Heart right ventricle (tissue), 16 donors: ENCODE measurements at places on chromosomes 13 and 19. TPM values are rescaled to one million over a fixed set of nuclear protein-coding genes. Genes with fewer than 3 reads are reported as not detected.

The GNG7 gene
- 38.7 TPM for total RNA-seq

The LILRA1 gene
- total RNA-seq: 2.8 TPM

The FCER2 gene
- total RNA-seq: 0.47 TPM

The KLK15 gene
- not detected for total RNA-seq

The OR10H1 gene
- total RNA-seq: not detected

The ZNF541 gene
- 3.7 TPM for total RNA-seq

The LGALS4 gene
- total RNA-seq: not detected

DNA sequence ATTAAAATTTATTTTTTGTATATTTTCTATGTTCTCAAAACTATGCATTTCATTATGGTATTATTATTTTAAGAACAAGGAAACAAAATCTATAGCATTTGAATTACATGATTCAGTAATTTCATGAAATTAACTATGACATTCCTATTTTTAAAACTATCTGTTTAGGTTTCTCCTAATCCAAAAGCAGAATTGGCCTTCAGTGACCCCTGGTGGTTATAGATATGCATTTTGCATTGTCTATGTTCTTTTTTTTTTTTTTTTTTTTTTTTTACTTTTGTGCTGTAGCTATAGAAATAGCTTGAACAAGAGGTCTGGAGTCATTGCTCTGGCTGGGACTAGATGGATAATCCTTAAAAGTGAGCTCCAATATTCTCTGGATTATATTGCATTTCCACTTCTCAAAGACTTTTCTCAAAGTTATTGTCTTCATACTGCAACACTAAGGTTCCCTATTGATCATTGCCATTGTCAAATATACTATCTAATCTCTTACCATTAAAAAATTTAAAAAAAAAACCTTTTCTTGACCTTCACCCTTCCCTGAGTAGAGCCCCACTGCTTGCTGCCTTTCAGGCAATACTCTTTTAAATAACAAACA lies 15.9 kb upstream of the DNAJC3 start:
- no peak overlapping the region for H3K4me3 ChIP-seq
- H3K4me1 ChIP-seq: no peaks in the 10 kb centered on the region
- H3K27ac ChIP-seq: no peak overlapping the region
- H3K27me3 ChIP-seq: no peaks in the 10 kb centered on the region
- H3K36me3 ChIP-seq: no peaks in the 10 kb centered on the region

- H3K4me3 ChIP-seq: no peak overlapping the region
- DNase-seq: no peak
- H3K27me3 ChIP-seq: no peaks in the 10 kb centered on the region
- no peaks in the 10 kb centered on the region for H3K36me3 ChIP-seq
- no peak overlapping the region for H3K27ac ChIP-seq
- peaks cover 15% of the 10 kb centered on the region for H3K4me1 ChIP-seq
Measured at GRCh38 chr13:44765001-44765471, 188.9 kb upstream of the TSC22D1 start.

- no peaks in the 10 kb centered on the region for H3K27me3 ChIP-seq
- no peak for DNase-seq
- no peaks in the 10 kb centered on the region for H3K36me3 ChIP-seq
Measured at GRCh38 chr13:71240911-71241310, 626.1 kb downstream of the DACH1 start.

DNA sequence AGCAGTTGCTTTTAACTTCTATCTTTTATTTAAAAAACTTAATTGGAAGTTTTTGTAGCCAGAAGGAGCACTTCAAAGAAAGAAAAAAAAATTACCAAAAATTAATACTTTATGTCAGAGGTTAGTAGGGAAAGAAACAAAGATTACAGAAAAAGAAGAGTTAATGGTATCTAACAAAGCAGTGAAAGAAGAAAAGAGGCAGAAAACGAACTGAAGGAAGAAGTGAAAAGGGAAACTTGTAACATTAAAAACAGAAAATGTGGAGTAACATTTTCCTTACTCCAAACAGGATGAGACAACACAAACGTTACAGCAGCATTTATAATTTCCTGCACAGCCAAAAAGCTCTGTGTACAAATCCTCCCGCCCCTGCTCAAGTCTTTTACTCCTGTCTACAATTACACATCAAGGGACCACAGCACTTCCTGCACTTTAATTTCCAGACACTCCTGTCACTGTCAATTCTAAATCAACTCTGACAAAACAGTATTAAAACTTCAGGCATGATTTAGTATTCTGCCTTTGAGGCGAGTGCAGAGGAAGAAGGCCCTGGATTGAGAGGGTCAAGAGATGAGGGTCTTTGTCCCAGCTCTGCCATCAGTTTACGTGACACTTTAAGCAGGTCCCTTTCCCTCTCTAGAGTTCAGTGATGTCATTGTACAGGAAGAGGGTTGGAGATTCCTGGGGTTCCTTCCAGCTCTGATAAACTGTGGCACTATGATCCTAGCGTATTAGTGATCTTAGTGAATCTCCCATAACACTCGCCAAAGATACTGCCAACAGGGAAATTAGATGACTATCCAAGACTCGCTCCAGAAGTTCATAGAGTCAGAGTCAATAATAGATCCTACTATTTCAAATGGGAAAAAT lies 53.2 kb upstream of the LSM14A start:
- no peak for DNase-seq
- no peak overlapping the region for H3K27ac ChIP-seq
- H3K4me1 ChIP-seq: no peaks in the 10 kb centered on the region
- H3K36me3 ChIP-seq: no peaks in the 10 kb centered on the region
- peaks cover 23% of the 10 kb centered on the region for H3K27me3 ChIP-seq

DNA sequence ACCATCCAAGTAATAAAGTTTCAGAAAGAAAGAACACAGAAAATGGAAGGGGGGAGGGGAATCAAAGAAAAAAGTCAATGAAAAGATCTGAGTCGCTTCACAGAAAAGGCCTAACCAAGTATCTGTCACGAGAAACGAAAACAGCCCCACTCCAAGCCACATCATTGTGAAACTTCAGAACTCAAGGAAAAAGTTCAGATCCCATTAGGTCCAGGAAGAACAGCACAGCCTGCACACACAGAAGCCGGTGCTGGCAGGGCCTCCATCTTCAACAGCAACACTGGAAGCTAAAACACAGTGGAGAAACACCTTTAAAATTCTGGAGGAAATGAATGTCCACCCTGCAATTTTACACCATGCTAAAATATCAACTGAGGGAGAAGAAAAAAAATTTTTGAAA lies 8.0 kb downstream of the STK24 start:
- H3K4me3 ChIP-seq: no peak overlapping the region
- no peaks in the 10 kb centered on the region for H3K27me3 ChIP-seq
- H3K36me3 ChIP-seq: no peaks in the 10 kb centered on the region

DNA sequence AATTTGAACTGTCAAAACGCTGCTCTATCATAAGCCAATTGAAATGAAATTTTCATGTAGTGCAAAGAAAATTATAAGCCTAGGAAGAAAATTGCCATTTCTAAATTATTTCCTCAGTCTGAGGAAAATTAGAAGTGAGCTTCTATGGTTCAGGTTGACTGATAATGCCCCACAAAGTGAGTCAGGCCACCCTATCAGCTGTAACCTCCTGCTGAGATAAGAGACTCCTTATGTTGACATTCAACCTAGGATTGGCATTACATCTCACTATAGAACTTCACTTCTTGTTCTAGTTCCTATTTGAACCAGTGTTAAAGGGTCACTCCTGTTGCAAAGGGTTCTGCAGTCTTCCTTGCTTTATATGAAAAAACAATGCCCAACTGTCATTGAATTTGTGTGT lies 32.6 kb upstream of the RFC3 start:
- no peak for DNase-seq
- no peaks in the 10 kb centered on the region for H3K27me3 ChIP-seq
- no peaks in the 10 kb centered on the region for H3K36me3 ChIP-seq
- H3K4me3 ChIP-seq: no peak overlapping the region
- no peak overlapping the region for H3K27ac ChIP-seq
- H3K4me1 ChIP-seq: no peaks in the 10 kb centered on the region

DNA sequence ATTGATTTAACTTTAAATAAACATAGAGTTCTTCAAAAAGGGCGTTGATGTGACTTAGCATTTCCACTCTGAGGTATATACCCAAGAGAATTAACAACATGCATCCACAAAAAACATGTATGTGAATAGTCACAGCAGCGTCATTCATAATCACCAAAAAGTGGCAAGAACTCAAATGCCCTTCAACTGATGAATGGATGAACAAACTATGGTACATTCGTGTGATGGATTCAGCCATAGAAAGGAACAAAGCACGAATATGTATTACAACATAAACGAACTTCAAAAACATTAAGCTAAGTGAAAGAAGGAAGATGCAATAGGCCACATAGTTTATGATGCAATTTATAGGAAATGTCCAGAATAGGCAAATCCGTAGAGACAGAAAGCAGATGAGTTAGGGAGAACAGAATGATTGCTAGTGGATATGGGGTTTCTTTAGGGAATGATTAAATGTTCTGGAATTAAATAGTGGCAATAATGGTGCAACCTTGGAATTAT lies 72.3 kb upstream of the UQCRFS1 start:
- no peaks in the 10 kb centered on the region for H3K36me3 ChIP-seq
- no peak overlapping the region for H3K4me3 ChIP-seq
- no peak overlapping the region for H3K27ac ChIP-seq

GRCh38 chr13:30463787-30464495 lies 1.8 kb downstream of the HMGB1 start:
- peak; percentile 57 for DNase-seq
- peak overlapping the region; percentile 74 for H3K4me3 ChIP-seq
- no peaks in the 10 kb centered on the region for H3K36me3 ChIP-seq
- H3K27me3 ChIP-seq: no peaks in the 10 kb centered on the region
- H3K27ac ChIP-seq: peak overlapping the region; percentile 99

DNA sequence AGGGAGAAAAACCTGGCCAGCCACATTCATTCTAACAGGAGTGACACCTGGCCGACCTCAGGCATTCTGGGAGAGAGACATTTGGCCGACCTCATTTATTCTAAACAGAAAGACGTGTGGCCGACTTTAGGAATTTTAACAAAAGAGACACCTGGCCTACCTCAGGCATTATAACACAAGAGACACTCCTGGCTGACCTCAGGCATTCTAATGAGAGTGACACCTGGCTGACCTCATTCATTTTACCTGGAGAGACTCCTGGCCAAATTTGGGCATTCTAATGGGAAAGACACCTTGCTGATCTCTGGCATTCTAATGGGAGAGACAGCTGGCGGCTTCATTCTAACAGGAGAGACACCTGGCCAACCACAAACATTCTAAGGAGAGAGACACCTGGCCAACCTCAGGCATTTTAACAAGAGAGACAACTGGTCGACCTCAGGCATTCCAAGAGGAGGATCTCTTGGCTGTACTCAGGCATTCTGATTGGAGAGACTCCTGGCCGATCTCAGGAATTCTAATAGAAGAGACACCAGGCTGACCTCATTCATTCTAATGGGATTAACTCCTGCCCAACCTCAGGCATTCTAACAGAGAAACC lies 1353.9 kb downstream of the UQCRFS1 start:
- H3K27me3 ChIP-seq: no peaks in the 10 kb centered on the region
- H3K36me3 ChIP-seq: no peaks in the 10 kb centered on the region
- no peak overlapping the region for H3K27ac ChIP-seq
- no peak for DNase-seq
- no peaks in the 10 kb centered on the region for H3K4me1 ChIP-seq
